ENCODE measurements at places on chromosomes 3 and 15.

- DNase-seq = no peak
These were observed 375.6 kb downstream of the CTNNB1 start for GRCh38 chr3:41574900-41575299.

GRCh38 chr3:95333826-95334225 lies 1271.0 kb downstream of the NSUN3 start:
- no peak for DNase-seq

DNA sequence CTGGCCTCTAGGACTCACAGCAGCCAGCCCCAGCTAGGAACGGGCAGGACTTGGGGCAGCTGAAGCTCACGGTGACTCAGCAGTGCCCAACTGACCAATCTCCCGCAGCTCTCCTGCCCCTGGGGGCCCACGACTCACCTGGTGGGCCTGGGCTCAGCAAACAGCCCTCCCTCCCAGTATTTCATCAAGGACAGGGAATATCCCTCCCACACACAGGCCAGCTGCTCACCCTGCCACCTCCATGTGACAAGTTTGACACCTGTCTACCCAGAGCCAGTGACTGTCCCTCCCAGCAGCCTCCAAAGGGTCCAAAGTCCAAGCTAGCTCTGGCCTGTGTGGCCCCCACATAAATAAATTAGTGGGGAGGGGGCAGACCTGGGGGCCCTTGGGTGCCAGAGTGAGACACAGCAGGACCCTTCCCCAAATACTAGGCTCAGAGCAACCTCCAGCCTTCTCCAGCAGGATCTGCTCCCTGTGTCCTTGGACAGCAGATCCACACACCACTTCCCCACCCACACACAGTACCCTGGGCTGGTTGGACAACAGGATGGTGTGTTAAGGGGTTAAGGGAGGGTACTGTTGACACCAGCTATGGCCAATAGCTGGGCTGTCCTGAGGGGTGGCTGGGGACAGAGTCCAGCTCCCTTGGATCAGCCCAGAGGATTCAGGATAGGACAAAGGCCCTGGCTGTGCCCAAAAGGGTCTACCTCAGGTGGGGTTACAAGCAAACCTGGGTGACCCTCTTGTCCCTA lies 4.3 kb downstream of the GNAT1 start:
- no peak for DNase-seq

DNA sequence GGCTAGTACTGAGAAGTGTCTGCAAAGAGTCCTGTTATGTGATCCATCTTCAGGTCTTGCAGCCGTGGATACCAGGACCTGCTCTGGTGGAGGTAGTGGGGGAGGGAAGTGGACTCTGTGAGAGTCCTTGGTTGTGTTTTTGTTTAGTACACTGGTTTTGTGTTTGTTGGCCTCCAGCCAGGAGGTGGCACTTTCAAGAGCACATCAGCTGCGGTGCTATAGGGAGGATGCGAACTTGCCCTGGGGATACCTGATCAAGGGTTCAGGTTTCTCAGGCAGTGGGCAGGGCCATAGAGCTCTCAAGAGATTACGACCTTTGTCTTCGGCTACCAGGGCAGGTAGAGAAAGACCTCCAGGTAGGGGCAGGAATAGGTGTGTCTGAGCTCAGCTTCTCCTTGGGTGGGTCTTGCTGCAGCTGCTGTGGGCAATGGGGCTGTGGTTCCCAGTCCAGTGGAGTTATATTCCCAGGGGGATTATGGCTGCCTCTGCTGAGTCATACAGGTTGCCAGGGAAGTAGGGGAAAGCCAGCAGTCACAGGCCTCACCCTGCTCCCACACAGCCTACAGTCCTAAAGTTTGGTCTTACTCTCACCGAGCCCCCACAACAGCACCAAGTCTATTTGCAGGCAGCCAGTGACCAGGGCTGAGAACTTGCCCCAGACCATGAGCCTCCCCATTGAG lies 132.8 kb upstream of the NPHP3 start:
- no peak for DNase-seq

DNA sequence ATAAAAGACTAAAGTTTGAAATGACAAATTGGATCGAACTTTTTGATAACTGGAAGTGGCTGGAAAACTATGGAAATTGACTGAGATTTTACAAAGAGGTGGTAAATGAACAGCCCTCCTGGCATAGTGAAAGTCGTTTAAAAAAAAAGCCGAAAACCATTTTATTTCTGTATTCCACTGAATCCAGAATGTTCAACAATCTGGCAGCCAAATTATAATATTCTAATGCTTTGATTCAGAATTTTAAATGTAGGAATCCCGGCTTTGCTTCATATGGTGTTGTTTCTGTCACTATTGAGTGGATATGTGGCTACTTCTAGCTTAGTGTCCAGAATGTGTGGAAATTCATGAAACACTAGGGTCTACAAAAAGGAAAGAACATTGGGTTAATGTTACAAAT lies 208.9 kb upstream of the DCBLD2 start:
- DNase-seq = no peak

DNA sequence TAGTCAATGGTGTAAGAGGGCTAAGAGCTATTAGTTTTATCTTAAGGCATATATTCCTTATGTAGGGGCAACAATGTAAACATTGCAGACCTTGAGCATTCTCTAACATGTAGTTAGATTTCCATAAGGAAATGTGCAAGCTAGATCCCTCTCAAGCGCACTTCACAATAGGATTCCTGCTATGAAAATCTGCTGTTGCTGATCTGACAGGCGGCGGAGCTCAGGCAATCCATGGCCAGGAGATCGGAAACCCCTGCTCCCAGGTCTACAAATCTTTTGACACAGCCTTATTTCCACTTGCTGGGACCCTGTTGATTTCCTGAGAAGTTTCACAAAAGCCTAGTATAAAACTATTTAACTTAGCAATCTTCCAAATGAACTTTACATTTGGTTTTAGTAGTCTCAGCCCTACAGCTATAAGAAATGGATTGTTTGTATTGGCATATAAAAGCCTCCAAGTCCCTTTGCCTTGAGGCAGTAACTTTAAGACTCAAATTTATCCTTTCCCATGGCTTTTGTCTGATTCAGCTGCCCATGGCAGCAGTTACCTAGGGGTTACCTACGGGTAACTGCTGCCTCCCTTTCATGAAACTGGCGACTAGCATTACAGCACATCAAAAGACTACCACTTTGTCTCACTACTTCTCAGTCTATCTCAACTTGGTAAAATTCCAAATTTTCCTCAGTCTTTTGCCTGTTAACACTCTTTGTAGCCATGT lies 22.7 kb downstream of the TRA2B start:
- DNase-seq = no peak

GRCh38 chr15:74789171-74789631 lies 7.3 kb downstream of the CSK start:
- no peak for DNase-seq

GRCh38 chr3:45983770-45984169 lies 11.9 kb downstream of the FYCO1 start:
- no peak for DNase-seq

- DNase-seq = no peak
These were observed 100.5 kb upstream of the ZBED2 start for GRCh38 chr3:111695636-111696117.

GRCh38 chr3:120160050-120160449 lies 65.8 kb upstream of the GSK3B start:
- DNase-seq = no peak

DNA sequence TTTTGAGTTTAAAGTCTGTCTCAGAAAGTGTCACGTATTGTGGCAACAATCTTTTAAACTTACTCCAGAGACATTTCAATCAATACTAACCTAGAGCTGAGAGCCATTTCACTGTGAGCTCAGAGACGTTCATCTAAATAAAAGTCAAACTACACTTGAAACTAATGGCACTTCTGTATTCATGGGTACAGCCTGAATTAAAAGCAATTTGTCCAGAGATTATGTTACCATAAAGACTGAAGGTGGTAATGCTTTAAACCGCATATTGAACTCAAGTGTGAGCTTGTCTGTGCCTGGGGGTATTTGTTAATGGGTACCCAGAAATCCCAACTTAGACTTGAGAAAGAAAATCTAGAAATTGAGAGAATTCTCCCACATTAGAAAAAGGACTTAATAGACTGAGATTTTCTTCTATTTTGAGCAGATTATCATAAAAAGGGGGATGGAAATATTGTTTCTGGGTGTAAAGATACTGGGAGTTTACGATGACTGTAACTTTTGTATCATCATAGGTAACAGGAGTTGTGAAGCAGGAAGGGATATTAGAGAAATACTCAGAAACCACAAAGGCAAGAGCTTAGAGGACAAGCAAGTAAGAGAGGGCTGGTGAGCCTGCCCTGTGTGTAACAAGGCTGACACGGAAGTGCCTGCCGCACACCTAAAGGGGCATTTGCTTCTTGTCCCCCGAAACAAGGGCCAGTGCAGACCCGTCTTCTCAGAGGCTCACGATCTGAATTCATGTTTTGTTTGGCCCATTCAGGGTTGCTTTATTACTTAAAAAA lies 36.9 kb downstream of the LRIG1 start:
- DNase-seq = no peak

DNA sequence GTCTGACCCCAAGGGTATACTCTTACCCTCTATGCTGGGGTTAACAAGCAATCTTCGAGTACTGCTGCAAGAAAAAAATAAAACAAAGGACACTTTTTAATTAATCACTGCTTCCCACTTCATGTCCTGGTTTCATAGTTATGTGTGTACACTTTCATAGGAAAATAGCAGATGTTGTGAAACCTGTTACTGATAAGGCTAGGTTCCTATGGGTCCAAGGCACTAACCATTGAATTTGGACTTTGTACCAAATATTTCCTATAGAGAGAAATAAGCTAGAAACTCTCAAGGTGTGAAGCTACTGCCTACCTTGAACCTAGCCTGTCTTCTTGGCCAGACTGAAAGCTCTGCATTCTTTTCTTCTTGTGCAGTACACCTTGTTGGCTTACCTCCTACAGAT lies 14.6 kb upstream of the GPR160 start:
- DNase-seq = no peak

GRCh38 chr3:146166826-146167225 lies 5.8 kb upstream of the PLOD2 start:
- DNase-seq = no peak

GRCh38 chr15:78034495-78035191 lies 42.9 kb downstream of the TBC1D2B start:
- DNase-seq = no peak

DNA sequence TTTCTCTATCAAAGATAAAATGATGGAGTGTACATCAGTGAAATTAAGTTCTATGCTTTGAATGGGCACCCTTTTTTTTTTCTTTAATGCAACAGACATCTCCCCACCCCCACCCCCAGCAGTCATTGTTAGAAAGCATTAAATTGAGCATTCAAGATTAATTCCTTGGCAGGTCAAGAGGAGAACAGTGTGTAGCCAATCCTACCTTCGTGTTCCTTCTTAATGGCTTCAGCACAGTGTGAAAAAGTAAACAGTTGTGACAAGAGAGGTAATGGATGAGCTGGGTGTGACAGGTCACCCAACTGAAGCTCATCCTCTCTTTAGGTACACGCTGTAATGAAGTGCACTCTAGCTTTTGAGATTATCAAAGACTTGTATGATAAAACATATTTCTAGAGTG lies 198.5 kb upstream of the RARB start:
- no peak for DNase-seq

DNA sequence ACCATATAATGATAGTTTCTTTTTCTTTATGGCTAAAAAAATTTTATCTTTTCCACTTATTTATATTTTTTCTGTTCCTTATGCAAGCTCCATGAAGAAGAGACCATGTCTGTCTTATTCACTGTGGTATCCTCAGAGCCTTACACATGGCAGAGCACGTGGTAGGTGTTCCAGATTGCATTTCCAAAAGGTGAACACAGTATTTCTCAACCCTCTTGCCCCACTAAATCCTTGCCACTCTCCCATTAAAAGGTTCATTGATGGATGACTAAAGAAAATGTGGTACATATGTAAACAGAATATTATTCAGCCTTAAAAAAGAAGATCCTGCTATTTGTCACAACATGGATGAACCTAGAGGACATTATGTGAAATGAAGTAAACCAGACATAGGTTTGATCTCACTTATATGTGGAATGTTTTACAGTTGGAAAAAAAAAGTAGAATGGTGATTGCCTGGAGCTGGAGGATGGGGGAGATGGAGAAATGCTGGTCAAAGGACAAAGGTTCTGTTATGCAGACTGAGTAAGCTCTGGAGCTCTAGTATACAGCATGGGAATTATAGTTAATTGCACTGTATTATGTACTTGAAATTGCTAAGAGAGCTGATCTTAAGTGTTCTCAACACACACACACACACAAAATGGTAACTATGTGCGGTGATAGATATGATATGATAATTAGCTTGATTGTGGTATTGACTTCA lies 266.7 kb downstream of the CNTN3 start:
- no peak for DNase-seq

DNA sequence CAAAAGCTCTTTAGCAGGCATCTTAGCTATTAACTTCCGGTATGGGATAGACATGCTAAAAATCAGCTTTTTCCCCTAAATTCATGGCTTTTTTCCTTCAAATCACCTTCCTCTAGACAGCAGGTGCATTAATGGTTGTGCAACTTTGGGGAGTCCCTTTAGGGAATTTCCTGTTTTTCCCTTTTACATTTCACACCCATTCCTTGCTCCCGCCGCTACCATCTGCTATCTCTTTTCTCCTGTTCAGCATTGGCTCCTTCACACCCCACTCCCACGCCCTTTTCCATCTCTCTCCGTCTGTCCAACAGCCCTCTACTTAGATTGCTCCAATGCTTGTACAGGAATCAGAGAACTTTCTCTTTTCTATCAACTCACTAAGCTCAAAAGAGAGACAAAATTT lies 43.4 kb downstream of the FEZF2 start:
- no peak for DNase-seq

DNA sequence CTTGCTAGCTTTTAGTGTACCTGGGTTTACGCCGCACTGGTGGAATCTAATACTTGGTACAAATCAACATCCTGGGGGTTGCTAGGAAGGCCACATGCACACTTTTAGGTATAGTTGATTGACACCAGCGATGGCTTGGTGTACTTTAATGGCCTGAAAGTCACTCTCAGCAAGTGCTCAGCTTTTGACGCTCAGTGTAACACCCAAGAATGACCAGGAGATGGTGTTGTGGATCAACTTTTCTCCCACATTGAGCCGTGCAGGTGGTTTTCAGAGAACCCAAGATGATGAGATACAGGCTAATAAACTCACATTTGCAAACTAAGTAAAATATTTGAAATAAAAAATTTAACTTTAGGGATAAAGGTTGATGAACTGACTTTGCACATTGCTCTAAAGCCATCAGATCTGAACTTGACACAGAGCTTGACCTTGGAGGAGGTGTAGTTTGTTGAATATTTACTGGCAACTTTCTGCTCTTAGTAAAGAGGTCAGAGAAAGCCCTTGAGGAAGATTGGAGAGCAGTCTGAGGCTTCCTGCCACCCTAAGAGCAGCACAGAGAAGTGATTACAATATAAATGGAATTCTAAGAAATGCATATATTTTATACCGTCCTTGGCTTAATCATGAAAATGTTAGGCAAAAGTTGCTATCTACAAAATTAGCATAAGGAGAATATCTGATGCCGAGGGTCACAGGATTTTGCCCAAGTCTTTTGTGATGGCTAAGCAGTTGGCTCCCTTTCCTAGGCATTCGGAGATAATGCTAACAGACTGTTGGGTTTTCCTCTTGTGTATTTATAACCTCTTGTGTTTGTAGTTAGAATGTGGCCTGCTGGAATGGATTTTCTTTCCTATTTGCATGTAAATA lies 143.4 kb upstream of the RASGRP1 start:
- DNase-seq = no peak
